ENCODE measurements at places on chromosomes 7 and 10. TPM values are rescaled to one million over a fixed set of nuclear protein-coding genes. Genes with fewer than 3 reads are reported as not detected.

Gene CCDC186
- 15.3 TPM for total RNA-seq

Gene DKK1
- not detected for total RNA-seq

Gene OPALIN
- total RNA-seq = not detected

Gene VGF
- total RNA-seq = not detected

Gene GRM3
- not detected for total RNA-seq
